ENCODE measurements at places on chromosomes 2 and 18.

GRCh38 chr2:31219131-31219969 is 2.0 kb upstream of the CAPN14 start:
- DNase-seq = no peak

- DNase-seq = no peak
Measured at GRCh38 chr2:118350621-118351020, 262.4 kb downstream of the INSIG2 start.

GRCh38 chr2:134144081-134144596 is 109.7 kb upstream of the MGAT5 start:
- DNase-seq = no peak

DNA sequence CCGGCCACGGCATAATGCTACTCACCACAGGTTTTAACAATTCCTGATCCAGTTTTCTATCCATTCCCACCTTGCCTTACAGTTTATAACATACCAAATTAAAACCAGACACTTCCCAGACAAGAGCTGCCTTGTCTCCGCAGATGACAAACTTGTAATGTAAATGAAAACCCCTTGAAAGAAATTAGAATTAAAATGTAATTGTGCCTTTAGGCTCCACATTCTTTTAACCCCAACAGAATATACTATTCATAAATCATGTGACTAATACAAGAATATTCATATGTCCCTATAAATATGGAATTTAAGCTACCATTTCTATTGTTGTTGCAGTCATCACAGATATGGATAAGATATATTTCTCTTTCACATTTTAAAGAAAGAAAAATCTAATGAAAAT is 69.9 kb upstream of the ZBTB14 start:
- DNase-seq = no peak

DNA sequence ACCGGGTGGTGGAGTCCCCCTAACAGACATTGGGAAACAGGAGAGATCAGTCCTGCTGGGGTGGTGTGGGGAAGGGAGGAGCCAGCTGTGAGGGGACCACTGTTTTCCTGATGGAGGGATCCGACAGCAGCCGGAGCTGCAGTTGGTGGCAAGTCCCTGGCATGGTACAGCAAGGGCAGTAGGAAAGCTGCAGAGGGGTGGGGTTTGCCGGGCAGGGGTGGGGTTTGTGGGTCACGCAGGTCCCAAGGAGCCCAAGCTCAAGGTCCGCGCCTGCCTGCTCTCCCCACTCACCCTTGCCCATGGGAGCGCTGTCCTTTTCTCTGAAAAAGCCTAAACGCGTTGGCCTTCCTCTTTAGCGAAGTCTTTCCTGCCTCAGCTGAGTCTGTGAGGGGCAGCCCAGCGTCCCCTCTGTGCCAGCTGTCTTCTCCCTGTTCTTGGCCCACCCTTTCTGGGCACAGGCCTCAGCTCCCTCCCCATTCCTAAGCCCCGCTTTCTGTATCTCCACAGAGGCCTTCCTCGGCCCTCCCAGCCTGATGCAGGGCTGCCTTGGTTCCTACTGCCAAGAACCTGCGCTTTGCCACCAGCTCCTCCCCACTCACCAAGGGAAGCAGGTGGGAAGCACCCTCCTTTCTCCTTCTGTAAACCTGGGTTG is 29.3 kb upstream of the INHBB start:
- no peak for DNase-seq

DNA sequence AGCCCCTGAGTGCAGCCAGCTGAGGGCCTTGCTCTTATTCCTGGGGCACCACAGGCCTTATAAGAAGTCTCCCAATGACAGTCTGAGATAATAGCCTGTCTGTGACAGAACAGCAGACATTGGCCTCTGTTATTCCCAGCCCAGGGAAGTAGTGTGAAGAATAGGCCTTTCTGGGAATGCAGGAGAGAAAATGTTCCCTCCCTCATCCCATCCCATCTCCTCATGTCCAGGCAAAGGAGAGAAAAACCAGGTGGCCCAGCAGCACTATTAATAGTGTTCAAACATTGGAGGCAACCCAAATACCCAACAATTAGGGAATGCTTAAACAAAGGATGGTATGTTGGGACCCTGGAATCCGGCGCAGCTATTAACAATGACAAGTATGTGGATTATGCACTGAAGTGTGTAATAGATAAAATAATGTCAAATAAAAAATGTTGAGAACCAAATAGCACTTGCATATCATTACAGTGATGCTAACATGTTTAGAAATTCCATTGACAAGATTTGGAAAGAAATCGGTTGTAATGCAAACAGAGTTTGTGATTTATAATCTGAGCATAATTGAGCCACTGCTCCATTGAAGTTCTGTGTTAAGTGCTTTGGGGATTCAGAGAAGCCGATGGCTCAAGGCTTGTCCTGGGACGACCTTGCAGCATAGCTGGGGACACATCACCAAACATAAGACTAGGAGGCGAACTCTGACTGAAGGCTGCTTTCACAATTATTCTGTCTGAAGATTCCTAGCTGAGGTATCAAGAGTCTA is 69.3 kb downstream of the LBH start:
- DNase-seq = no peak

- DNase-seq = no peak
Measured at GRCh38 chr18:62522178-62522503, 684 bp upstream of the ZCCHC2 start.

Measured in stimulated activated naive CD8-positive, alpha-beta T cell treated with anti-CD3 and anti-CD28 coated beads, Interleukin-15, Interleukin-2, amounts not matched to agents 100 U/mL and 50 U/mL, for 24 hours (primary cell).